ENCODE measurements at places on chromosomes 3 and 15.
A peak's percentile ranks its signal among the peaks of the same experiment; 100 is the strongest.

GRCh38 chr3:95048564-95048963 is 985.7 kb downstream of the NSUN3 start:
- no peak for DNase-seq

GRCh38 chr3:49992326-49992725 is 52.4 kb downstream of the RBM6 start:
- DNase-seq, result no peak

DNA sequence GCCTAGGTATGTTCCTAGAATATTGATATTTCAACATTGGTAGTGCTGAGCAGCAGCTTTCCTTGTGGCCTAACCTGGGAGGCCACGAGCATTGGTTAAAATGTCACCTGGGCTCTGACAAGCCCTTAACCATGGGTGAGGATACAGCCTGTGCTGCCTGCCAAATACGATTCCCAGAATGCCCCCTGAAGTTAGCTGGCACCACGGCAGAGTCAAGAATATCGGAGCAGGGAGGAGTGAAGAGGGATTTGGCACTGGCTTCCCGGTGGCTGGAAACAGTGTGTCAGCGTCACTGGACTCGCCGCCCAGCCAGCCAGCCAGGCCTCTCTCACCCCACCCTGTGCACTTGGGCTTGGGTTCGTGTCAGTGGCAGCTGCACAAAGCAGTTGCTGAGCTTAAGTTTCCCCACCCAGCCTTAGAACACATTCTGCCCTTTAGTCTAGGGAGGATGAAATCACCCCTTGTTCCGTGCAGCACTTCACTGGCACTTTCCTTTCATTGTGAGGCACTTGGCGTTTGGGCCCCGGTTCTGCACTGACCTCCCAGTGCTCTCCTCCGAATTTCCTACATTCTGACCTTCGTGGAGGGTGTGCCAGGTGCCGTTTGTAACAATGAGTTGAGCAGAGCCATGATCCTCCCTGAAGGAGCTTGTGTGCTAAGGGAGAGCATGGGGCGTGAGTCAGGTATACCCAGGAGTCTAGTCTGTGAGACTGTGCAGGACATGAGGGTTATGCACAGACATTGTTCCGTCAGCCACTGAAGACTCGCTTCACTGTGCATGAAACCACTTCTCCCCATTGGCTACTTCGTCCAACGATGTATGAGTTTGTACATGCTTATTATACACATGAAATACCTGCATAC is 152.8 kb upstream of the BHLHE40 start:
- DNase-seq, result no peak

GRCh38 chr3:171001957-171002694 is 24.4 kb downstream of the SLC2A2 start:
- DNase-seq, result peak; percentile 72

GRCh38 chr3:13133471-13133981 is 60.3 kb upstream of the IQSEC1 start:
- DNase-seq, result no peak

DNA sequence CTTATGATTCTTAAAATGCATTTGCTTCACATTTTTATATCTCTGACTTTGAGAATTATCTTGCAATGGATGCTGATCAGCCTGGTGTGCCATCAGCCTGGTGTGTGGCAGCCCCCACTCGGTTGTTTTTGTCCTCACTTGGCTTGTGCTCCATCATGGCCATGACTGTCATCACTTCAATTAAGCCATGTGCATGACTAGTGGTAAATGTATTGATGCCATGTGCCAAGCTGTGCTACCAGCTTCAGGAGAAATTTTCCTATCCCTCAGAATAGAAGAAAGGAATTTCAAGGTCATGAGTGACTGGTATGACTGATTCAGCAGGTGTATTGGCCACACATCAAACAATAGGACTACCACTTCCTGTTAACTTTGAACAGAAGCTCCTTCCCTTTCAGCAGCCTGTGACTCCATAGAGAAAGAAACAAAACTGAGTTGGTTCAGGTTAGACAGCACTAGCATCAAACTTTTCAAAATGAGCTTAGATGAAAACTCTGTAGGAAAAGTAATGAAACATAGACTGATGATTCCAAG is 251.7 kb downstream of the GRM7 start:
- no peak for DNase-seq

- DNase-seq, result no peak
Measured at GRCh38 chr15:39669661-39670060, 88.8 kb downstream of the THBS1 start.

- peak; percentile 36 for DNase-seq
Measured at GRCh38 chr3:138348754-138349739, 668 bp downstream of the MRAS start.
